ENCODE measurements at places on chromosomes 16 and 17.

- DNase-seq, result no peak
These were observed 235.5 kb downstream of the SNX29 start for GRCh38 chr16:12211870-12212690.

GRCh38 chr16:9225527-9226316 is 134.3 kb downstream of the HAPSTR1 start:
- DNase-seq, result no peak

GRCh38 chr17:71631483-71631882 is 489.3 kb upstream of the SOX9 start:
- DNase-seq, result no peak

DNA sequence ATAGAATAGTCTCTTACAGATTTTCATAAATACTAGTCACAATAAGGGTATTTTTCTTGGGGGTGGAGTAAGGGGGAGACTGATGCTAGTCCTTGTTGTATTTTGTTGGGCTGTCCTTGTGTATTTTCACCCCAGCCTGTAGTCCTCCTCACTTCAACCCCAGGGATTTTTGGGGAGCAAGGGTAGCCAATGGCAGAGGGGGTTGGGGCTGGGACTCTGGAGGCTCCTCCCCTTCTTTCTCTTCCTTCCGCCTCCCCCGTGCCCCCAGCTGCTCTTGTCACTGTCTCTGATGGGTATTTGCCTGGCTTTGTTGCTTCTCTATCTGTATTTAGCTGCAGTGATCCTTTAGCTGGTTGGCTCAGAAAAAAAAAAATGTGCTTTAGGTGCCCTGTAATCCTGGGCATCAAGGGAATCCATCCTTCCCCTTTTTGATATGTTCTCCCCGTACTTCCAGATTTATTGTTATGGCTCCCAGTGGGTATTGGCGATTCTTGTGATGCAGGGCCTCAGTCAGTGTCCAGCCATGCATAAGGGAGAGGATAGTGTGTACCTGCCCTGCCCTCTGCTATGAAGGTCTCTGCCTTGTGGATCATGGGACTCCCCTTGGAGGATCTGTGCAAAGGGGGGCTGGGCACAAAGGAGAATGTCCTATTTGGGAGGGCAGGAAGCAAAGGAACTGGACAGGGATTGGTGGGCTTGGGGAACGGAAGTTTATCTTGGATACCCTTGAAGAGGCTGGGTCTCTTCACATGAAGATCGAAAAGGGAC is 16.5 kb downstream of the SNF8 start:
- DNase-seq, result no peak

- no peak for DNase-seq
These were observed 114.1 kb downstream of the PITPNC1 start for GRCh38 chr17:67491009-67491680.

- no peak for DNase-seq
These were observed 8.7 kb upstream of the ADGRG1 start for GRCh38 chr16:57619606-57620334.

- no peak for DNase-seq
These were observed 156.3 kb upstream of the SOX9 start for GRCh38 chr17:71964559-71964958.

DNA sequence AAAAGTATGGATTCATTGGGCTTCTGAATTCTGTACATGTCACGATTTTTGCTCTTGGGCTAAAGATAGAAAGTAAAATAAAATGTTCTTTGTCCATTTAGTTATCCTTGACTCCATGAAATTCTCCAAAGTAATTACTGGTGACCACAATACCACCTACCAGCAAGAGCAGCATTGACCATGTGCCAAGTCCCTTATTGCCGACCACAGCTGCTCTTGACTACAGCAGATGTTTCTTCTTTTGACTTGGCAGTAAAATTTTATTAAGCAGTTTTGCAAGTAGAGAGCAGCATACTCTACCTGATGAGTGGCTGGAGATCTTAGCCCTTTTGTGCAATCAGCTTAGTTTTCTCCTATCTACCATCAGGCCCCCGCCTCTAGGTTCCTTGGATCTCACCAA is 152.2 kb upstream of the TBX2 start:
- no peak for DNase-seq

- no peak for DNase-seq
These were observed 44.6 kb downstream of the VPS35L start for GRCh38 chr16:19599968-19600716.

- no peak for DNase-seq
These were observed 18.2 kb downstream of the IRX3 start for GRCh38 chr16:54268340-54268739.

GRCh38 chr17:57559634-57560318 is 185.3 kb downstream of the CCDC182 start:
- no peak for DNase-seq

DNA sequence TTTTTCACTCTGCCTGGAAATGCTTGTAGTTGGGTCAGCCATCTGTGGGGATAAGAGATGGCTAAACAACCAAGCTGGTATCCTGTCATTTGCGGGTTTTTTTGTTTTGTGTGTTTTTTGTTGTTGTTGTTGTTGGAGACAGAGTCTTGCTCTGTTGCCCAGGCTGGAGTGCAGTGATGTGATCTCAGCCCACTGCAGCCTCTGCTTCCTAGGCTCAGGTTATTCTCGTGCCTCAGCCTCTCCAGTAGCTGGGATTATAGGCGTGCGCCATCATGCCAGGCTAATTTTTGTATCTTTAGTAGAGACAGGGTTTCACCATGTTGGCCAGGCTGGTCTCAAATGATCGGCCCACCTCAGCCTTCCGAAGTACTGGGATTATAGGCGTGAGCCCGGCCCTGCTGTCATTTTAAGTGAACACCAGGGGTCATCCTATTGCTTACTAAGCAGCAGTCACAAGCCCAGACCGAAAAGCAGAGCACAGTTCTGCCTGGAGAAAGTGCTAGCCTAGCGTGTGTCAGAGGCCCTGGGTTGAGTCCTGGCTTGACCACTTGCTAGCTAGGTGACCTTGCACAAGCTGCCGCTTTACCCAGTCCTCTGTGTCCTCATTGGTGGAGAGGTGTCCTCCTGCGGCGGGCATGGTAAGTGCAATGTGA is 4.6 kb downstream of the SMCR8 start:
- DNase-seq, result no peak

GRCh38 chr16:8893976-8894690 is 12.0 kb downstream of the LITAFD start:
- DNase-seq, result no peak

GRCh38 chr17:77839698-77840512 is 118.6 kb upstream of the TNRC6C start:
- no peak for DNase-seq

GRCh38 chr16:80570106-80570478 is 29.3 kb downstream of the DYNLRB2 start:
- no peak for DNase-seq

DNA sequence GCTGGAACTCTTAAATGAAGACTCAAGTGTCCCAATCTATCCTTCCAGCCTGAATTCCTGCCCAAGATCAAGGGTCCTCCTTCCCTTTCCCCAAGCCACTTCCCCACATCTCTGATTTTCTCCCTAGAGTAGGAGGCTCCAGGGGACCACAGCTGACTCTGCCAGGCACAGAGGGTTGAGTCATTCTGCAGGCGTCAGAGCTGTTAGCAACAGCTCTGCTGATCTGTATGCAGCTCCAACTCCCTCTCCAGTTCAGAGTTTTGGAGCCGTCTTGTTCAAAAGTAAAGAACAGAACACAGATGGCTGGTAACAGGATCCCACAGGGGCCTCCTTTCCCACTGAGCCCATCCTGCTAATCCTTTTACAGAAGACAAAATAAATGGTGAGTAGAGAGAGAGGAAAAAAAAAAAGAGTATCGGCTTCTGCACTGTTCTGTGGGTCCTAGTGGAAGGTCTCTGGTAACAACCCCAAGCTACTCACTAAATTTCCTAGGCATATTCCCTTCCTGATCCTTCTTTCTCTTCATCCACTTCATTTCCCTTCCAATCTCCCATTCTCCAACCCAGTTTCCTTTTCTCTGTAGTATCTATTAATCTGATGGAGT is 13.4 kb upstream of the TAOK1 start:
- DNase-seq, result no peak

- no peak for DNase-seq
These were observed 2.8 kb upstream of the TEFM start for GRCh38 chr17:30908717-30909420.

- no peak for DNase-seq
These were observed 23.8 kb downstream of the AKAP1 start for GRCh38 chr17:57108671-57109392.

- no peak for DNase-seq
These were observed 40.2 kb downstream of the NOG start for GRCh38 chr17:56633681-56634080.

DNA sequence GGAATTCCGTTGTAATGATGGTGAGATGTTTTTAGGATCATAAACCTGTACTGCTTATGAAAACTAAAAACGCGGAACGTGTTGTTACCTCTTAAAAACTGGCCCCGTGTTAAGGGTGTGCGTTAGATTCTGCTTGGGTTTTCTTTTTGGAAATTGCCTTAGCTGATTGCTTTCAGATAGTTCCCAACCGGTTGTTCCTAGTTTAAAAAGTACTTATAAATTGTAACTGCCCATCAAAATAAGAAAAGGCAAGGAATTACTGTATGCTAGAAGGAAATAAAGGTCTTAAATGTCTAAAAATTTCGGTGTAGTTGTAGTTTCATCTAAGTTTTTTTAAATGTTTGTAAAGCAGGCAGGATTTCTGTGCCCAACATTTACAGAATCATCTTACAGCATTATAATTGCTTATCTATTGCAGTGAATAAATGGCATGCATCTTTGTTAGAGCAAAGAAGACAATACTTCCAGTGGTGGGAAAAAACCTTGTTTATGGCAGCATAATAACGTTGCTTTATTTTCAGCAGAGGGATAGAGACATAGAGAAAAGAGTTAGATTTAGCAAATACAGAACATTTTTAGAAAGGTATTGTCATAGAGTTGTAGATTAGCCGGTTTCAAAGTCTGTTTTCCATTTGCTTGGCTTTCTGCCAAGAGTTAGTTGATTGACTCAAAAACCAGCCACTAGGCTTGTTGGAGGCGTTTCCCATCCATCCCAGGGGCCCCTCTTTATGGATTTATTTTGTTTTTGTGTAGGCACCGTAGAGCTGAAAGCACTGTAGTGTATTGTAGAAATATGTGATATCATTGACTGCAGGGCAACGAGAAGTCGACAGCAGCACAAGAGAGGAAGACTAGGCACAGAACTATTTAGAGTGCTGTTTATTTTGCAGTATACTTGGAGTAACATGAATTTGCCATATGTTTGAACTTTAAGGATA is 1.7 kb downstream of the PPM1D start:
- peak; percentile 6 for DNase-seq

DNA sequence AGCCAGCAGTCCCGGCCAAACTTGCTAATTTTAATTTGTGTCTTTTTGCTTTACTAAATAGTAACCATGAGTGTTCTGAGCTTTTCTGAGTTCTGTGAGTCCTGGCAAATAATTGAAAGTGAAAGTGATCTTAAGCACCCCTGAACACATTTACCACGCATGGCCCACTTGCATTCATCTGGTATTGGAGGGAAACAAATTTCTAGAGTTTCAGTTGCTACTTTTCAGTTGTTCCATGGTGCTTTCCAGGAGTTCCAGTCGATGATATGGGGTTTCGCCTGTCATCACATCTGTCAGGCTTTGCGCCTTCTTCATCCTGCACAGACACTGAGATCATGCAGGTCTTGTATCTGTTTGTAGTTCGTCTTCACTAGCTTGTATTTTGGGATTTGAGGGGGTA is 44.1 kb downstream of the CRLF3 start:
- DNase-seq, result no peak

DNA sequence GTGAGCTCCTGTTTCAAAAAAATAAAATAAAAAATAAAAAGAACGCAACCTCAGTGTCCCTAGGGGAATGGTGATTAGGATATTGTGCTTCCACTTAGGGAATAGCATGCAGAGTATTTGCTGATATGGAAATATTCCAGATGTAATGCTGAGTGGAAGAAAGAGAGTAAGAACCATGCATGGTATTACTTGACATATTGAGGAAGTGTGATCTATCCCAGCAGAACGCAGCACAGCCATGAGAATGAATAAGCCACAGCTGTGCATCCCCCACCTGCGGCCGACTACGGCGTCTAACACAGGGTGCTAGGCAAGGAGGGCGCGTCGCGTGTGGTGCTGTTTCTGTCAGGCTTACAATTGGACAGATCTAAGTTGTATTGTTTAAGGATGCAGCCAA is 49.5 kb downstream of the FOXK2 start:
- no peak for DNase-seq

DNA sequence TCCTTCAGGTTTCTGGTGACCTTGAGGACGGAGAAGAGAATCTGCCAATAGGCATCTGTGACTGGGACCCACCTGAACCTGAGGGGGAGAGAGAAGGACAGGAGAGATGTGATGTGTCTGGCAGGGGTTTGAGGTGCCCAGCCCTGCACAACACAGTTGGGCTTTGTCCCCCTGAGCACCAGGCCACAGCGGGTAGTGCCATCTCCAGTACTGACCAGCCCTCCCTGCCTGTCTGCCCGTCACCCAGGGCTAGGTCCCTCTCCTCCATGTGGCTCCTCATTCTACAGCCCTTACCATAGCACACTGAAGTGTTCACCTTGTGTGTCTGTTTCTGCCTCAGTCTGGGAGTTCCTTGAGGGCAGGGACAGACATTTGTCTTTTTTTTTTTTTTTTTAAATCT is 30.8 kb downstream of the NLRP1 start:
- DNase-seq, result no peak

DNA sequence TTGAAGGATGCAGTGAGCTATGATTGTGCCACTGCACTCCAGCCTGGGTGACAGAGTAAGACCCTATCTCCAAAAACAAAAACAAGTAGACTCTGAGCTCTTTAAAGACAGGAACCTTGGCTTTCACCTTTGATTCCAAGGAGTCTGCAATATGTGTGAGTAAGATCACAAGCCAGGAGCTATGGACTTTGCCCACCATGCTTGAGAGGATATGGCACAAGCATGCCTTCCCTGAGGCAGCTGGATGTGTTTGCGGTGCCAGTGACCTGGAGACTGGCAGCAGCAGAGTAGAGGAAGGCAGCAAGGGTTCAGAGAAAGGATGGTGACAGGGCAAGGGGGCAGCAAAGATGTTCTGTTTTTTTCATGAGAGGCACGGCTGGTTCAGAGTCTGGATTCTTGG is 14.5 kb upstream of the PRKCA start:
- no peak for DNase-seq

GRCh38 chr17:3582915-3583314 is 25.3 kb upstream of the TRPV3 start:
- no peak for DNase-seq

GRCh38 chr16:59552164-59552563 is 818.0 kb upstream of the GOT2 start:
- no peak for DNase-seq

GRCh38 chr17:39209317-39210092 is 9.4 kb downstream of the RPL19 start:
- DNase-seq, result no peak

- no peak for DNase-seq
These were observed 558 bp downstream of the B3GNT9 start for GRCh38 chr16:67150047-67150832.

GRCh38 chr16:28042811-28043210 is 20.7 kb downstream of the GSG1L start:
- DNase-seq, result no peak

DNA sequence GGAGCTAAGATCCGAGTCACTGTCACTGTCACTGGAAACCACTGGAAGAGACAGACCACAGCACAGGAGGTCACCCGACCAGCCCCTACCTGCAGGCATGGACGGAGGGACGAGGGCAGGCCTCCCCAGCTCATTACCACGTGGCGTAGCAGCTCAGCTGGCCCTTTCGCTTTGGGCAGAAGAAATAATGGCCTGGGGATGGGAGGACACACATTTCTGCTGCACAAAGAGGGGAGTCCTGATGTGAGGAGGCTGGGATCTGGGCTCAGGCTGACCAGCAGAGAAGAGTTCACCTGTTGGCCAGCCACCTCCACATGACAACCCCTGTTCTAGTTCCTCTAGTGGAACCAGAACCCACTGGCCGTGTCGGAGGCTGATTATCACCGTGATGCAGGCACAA is 38.2 kb upstream of the DOC2B start:
- DNase-seq, result no peak
